ENCODE measurements at places on chromosomes 1 and 21.
A peak's percentile ranks its signal among the peaks of the same experiment; 100 is the strongest.

DNA sequence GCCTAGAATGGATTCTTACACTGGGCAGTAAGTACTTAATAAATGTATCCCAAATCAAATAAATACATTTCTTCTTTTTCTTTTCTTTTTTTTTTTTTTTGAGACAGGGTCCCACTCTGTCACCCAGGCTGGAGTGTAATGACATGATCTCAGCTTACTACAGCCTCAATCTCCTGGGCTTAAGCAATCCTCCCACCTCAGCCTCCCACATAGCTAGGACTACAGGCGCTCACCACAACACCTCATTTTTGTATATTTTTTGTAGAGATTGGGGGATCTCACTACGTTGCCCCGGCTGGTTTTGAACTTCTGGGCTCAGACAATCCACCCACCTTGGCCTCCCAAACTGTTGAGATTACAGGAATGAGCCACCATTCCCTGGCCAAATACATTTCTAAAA lies 63.7 kb upstream of the LGALS8 start:
- no peak for DNase-seq

- DNase-seq: no peak
Observed at GRCh38 chr1:112312315-112312714, 83.7 kb upstream of the CTTNBP2NL start.

- peak; percentile 46 for DNase-seq
Observed at GRCh38 chr21:42864815-42865775, 14.2 kb downstream of the WDR4 start.

- peak; percentile 82 for DNase-seq
Observed at GRCh38 chr1:27668808-27669723, 2.9 kb downstream of the IFI6 start.

DNA sequence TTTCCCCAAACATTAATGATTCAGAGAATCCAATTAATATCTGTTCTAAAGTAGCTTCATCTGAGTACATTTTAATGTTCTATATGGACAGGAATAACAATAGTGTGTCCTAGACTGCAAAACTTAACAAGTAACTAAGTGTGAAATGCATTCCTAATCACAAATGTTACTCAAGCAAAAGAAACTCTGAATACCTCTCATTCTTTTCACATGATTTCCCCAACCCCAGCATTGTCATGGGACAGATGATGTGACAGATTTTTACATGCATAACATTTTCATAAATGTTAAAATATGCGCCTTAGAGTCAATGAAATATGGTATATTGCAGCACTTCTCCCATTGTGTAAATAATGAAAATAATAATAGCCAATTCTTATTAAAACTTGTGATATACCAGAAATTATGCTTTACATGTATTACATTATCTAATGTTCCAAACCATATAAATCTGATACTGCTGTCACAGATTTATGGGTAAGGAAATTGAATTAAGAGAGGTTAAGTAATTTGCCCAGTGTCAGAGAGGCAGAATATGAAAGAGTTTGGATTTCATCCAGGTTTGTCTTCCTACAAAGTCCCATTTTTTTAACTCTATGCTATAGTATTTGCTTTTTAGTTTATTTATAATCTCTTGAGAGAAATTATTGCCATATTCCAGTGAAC lies 269.4 kb downstream of the LRRC7 start:
- no peak for DNase-seq

DNA sequence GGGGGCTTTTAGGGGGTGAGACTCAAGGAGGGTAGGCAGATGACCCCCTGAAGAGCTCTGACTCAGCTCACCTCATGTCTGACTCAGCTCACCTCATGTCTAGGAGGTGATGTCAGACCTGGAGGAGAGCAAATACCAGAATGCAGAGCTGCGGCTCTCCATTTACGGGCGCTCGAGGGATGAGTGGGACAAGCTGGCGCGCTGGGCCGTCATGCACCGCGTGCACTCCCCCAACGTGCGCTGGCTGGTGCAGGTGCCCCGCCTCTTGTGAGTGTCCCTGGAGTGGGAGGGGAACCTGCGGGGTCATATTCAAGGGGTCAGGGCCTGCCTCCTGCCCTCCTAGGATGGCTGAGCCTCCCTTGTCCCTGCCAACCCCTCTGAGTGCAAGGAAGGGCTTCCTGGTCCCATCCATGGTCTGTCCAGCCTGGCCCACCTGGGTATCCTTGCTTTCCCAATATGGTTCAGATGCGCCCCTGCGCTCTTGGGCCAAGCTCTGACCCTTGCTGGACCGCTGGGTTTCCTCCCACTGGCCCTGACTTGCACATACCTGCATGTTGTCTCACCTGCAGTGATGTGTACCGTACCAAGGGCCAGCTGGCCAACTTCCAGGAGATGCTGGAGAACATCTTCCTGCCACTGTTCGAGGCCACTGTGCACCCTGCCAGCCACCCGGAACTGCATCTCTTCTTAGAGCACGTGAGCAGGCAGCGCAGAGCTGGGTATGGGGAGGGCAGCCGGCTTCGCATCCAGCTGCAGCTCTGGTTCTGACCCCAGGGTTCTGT lies 9.1 kb downstream of the AMPD2 start:
- no peak for DNase-seq

DNA sequence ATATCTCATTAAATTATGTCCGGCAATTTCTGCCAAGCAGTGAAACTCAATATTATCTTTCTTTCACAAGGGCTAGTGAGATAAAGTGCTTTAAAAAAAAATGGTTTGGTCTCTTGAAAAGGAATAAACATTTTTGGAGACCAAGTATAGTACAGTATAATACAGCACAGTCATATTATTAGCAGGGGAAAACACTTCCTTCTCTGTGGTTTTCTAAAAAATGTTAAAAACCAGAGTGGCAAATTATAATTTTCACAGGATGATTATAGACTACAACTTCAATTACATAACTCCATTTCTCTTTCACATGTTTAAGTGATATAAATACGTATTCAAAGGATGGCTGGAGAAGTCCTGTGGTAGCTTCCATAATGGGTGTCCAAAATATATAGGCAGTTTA lies 170.3 kb upstream of the DMRTA2 start:
- no peak for DNase-seq

DNA sequence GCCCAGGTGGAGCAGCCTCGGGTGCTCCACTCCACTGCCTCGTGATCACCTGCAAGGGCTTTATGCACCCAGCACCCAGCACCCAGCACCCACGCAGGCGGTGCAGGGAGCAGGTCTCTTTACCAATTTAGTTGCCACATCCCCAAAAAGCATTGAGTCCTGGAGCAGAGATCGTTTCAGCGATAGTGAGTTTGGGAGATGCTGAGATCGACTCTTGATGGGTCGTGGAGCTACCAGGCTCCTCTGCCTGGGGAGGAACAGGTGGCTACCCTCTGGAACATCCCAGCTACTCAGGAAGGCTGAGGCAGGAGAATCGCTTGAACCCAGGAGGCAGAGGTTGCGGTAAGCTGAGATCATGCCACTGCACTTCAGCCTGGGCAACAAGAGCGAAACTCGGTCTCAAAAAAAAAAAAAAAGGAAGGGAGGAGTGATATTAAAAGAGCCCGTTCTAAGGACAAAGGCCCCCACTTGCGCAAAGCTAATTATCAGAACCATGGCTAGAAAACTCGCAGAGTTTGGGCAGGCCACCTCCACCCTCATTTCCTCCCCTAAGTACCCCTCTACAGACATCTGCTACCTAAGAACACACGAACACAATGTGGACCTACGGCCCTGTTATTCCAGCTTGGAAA lies 106.5 kb upstream of the SLC45A1 start:
- DNase-seq: no peak

DNA sequence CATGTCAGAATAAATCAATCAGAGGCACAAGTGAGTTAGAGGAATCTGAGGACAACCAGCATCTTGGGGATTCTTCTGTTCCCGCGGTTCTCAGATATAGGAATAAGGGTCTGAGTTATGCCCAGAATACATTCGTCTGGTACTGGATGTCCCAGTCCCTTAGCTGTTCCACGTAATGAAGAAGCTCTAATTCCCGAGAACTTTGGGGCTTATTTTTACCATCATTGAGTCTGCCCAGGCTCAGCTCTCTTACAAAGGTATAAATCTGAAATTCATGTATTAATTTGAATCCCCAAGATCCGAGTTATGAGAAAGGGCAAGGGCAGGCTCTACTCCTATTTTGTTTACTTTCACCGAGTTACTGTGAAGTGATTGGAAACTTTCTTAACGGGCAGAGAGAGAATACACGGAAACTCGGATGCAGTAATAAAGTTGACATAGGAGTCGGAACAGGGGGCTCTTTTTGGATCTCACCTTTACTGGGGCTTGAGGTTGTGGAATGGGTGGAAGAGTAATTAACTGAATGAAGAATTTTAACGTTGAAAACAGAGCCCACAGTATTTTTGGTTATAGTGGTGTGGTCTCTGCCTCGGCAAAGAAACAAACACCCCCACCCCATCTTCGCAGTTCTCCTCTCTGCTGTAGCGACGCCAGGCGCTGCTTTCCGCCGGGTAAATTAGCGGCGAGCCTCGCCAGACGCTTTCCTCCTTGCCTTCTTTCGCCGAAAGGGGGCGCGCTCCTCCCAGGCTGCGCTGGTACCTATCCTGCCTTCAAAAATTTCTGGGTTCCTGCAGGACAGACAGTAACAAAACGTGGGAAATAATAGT lies 7.1 kb downstream of the PRRX1 start:
- peak; percentile 51 for DNase-seq

DNA sequence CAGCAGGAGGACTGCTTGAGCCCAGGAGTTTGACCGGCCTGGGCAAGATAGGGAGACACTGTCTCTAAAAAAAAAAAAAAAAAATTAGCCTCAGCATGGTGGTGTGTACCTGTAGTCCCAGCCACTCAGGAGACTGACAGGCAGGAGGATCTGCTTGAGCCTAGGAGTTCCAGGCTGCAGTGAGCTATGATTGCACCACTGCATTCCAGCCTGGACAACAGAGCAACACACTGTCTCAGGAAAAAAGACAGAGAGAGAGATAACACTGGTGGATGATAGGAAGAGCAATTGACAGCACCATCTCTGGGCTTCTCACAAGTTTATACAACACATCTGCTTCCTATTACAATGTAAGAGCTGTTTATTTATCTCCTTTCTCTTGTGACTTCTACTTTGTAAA lies 2.4 kb upstream of the RNU11 start:
- DNase-seq: no peak

DNA sequence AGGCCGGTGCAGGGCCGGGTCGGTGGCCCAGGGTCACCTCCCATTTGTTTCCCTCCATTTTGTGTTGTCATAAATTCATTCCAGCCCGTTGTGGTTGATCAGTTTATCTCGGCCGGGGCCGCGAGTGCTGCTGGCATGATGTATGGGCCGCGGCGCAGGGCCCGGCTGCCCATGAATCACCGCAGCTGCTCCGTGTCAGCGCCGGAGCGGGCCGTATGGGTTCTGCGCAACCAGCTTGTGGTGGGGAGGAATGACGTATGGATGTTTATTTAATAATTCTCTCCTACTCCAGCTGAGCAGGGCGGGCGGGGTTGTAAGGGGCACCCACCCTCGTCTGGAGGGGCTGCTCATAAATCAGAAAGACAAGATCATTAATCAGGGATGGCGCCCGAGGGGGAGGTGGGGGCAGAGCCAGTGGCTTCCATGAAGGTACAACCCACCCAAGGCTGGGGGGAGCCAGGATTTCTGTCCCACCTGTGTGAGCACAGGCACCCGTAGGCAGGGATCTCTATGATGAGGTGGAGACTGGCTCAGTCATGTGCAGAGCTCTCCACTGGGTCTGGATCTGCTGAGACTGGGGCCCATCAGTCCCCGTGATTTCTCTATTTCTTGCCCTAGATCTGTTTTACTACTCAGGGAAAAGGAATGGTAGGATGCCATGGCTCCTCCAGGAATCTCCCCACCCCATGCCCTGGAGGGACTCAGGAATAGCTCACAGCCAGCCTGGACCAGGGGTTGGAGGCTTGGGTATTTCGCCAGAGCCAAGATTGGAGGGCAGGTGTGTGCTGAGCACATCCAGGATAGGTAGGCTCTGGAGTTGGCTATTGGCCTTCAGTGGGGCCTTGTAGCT lies 27.8 kb downstream of the TMEM53 start:
- DNase-seq: no peak

GRCh38 chr21:18318156-18318555 lies 73.5 kb downstream of the CHODL start:
- DNase-seq: no peak

GRCh38 chr1:226046240-226046639 lies 16.3 kb upstream of the H3-3A start:
- no peak for DNase-seq

- DNase-seq: no peak
Observed at GRCh38 chr1:18013216-18013615, 94.4 kb upstream of the IGSF21 start.

DNA sequence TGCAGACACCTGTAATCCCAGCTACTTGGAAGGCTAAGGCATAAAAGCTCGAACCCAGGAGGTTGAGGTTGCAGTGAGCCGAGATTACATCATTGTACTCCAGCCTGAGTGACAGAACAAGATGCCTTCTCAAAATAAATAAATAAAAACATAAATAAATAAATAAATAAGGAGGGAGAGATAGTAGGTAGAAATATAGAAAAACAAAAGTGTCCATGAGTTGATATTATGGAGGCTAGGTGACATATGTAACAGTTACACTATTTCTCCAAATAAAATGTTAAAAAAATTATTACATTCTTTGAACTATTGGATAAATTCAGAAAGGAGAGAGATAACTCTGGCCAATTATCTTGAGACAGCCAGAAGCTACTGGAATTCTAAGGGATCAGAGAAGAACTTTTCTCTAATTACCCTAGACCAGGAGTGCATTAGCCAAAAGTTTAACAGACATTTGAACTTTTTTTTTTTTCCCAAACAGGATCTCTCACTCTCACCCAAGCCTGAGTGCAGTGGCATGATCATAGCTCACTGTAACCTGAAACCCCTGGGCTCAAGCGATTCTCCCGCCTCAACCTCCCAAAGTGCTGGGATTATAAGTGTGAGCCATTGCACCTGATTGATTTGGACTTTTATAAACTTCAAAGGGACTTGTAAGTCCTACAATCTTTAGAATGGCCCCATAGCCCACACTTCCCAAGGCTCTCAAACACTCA lies 17.6 kb downstream of the SYNJ1 start:
- DNase-seq: no peak

GRCh38 chr1:220908757-220909156 lies 29.5 kb downstream of the HLX start:
- DNase-seq: no peak

GRCh38 chr1:117284399-117285215 lies 73.9 kb upstream of the VTCN1 start:
- no peak for DNase-seq

All from ovary (tissue), 10 donors.